NCI-H2107 (cell line): ENCODE measurements at places on chromosomes 5 and 9.

- DNase-seq: no peak
Measured at GRCh38 chr5:40490464-40491111, 189.1 kb upstream of the PTGER4 start.

GRCh38 chr9:37209431-37210386 lies 89.3 kb downstream of the ZCCHC7 start:
- peak; percentile 2 for DNase-seq

DNA sequence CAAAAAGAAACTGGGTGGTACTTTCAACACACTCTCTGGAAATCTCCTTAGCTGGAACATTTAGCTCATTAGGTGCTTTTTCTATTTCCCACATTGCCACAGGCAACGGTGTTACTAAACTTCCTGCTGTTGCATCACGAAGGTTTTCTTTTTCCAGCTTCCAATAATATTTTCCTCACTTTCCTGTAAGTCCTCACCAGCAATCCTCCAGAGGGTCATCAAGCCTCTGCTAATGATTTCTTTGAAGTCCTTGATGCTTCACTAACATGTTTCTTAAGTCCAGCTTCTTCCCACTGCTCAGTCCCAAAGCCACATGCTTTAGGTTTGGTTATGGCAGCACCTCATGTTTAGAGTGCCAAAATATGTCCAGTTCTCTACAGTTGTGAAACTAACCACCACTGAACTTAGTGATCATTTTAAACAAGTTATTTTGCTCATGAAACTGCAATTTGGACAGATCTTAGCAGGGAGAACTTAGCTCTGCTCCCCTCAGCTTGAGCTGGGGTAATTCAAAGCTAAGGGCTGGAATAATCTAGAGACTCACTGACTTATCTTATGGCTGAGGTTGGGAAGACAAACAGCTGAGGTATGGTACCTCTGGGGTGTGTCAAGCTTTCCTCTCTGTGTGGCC lies 39.9 kb upstream of the RETREG1 start:
- DNase-seq: no peak

DNA sequence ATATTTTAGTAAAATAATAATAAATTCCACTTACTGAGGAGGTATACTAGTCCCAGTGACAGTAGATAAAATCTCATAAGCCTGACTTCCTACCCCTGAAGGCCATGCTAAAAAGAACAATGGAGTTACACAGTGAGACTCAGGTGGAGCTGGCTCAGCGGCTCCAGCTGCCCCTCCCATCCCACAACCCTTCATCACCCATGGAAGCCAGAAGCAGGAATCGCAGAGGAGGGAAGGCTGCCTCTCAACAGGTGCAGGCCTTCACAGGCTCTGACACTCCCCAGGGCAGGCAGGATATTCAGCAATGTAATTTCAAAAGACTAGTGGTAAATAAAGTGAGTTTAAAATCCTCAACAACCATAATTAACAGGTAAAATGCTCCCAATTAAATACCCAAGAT lies 67.5 kb downstream of the FANCC start:
- peak; percentile 48 for DNase-seq

- DNase-seq: no peak
Measured at GRCh38 chr9:6247266-6247665, 31.7 kb downstream of the IL33 start.

DNA sequence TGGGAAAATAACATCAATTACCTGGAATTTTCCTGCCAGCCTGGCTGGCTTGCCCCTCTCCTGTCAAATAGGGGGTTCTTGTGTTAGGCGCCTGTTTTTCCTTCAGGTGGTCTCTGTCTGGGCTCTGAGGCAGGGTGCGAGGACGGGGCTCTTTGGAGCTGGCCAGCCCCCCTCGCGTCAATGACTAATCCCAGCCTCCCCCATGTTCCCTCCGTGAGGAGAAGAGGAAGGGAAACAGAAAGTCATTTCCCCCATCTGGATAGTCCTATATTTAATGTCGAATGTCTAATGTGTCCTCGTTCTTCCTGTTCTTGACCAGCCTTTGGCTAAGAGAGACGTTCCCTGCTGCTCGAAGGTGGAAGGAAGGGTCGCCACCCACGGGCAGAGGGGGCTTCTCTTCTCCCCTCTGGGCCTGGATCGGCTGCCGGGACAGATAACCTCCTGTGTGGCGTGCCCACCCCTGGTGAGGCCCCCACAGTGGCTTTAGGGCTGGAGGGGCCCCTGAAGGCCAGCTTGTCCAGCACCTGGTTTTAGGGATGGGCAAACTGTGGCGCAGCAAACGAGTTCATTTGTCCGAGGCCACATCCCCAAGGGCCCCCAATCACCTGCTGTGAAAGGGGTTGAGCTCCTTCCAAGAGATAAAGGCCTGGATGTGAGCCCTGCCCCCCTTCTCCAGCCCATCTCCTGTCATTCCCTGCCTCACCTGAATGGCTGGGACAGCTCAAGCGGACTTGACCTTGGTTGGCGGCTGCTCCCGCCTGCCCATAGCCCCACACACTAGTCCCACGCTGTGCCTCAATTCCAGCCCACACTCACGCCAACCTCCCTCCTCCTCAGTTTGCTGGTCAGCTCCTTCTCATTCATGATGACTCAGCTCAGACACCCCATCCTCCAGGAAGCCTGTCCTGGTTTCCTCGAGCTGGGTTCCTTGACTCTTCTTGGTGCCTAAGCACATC lies 35.9 kb upstream of the UNC5A start:
- DNase-seq: no peak

DNA sequence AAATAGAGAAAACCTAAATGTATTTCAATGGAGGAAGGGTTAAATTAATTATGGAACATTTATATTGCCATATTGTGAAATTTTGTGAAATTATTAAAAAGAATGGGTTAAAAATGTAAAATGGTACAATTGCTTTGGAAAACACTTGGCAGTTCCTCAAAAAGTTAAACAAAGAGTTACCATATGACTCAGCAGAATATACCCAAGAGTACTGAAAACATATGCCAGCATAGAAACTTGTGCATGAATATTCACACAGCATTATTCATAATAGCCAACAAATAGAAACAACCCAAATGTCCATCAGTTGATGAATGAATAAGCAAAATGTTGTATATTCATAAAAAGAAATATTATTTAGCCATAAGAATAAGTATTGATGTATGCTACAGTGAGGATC lies 181.0 kb upstream of the MAST4 start:
- no peak for DNase-seq

DNA sequence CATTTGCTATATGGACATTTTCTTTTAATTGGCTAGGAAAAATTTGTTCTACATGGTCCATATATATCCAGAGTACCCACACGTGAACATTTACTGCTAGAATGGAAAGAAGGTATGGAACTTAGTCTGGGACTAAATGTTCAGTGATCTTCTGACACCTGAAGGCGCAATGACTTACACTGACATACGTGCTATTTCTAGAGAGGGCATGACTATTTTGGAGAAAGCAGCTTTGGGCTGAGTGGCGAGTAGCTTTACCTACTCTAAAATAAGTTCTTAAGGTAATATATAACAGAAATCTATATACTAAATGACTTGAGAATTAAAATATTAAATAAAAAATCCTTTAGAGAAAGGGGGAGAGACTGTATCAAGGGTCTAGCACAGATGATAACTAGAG lies 10.4 kb downstream of the NNT start:
- DNase-seq: no peak

DNA sequence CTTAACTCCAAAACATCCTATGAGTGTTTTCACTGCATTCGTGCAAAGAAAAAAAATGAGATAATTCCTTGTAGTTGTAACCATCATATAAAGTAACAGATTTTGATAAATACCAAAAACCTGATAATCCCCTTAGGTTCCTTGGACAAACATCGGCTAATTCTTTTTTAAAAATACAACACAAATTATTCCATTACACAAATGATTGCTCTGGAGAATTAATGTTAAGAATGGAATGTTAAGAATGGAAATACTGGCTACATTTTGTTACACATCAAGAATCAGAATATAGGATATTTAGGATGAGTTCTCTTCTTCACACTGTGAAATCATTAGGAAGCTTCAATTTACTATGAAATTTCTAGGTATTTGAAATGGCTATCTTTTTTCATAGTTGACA lies 139.4 kb downstream of the LPAR1 start:
- no peak for DNase-seq

GRCh38 chr9:134243778-134244467 lies 79.6 kb upstream of the RNU6ATAC start:
- DNase-seq: no peak

GRCh38 chr5:157915638-157916037 lies 56.7 kb upstream of the CLINT1 start:
- DNase-seq: peak; percentile 30

DNA sequence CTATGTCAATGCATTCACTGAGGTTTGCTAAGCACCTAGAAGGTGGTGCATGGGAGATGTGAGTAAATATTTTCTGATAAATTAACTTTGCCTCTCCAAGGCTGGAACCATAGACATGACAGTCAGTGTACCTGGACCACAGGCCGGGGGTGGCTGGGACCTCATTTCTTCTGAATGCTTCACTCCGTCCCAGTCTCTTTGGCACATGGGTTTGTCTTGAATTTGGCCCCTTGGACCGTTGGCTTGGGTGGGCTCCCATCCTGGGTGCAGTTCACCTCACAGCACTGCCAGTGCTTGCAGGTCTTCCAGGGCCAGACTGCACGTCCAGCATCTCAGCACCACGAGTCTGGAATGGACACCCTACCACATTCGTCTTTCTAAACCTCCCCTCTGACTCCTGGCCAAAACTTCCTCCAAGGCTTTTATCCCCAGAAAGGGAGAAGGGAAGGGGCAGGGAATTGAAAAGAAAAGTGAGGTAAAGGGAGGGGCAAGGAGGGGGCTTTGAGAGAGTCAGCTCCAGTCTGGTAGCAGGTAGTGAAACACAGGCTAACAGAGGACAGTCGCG lies 267.8 kb downstream of the MED10 start:
- DNase-seq: no peak

- no peak for DNase-seq
Measured at GRCh38 chr5:73392775-73393174, 55.8 kb downstream of the FOXD1 start.

- DNase-seq: no peak
Measured at GRCh38 chr5:35904443-35905132, 33.8 kb downstream of the CAPSL start.

DNA sequence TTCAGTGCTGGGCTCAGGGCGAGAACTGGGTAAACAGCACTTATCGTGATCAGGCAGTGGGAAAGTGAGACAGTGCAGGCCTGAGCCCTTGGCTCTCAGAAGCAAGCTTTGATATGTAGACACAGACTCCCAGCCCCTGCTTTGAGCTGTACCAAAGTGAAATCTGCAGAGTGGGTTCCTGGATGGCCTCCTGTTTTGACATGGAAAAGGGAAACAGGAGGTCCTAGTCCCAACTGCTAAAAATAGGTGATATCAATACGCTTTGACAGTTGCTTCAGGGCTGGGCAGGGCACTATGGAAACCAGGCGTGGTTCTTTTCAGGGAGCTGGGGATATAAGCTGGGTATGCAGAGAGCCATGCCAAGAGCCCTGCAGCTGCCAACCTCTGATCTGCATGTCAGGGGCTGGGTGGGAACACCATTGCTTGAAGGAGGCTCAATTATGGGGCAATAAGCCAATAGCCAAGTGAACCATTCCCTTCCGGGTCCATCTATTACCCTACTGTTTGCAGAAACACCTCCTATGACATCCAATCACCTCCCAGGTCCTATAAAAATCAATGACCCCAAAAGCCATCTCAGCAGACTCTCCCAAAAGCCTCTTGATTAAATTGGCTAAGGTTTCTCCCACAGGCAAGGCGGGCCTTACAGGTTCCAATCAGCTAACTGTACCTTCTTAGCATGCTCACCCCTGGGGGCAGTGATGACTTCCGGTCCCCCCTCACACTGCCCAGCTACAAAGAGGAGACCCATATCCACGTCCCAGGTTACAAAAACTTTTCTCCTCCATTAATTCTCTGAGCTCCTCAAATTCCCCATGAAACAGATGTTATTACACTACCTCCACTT lies 45.8 kb downstream of the EPB41L4B start:
- DNase-seq: no peak

GRCh38 chr5:137566780-137567179 lies 67.7 kb upstream of the SPOCK1 start:
- no peak for DNase-seq

- DNase-seq: no peak
Measured at GRCh38 chr5:150352244-150353031, 5.1 kb upstream of the TCOF1 start.

DNA sequence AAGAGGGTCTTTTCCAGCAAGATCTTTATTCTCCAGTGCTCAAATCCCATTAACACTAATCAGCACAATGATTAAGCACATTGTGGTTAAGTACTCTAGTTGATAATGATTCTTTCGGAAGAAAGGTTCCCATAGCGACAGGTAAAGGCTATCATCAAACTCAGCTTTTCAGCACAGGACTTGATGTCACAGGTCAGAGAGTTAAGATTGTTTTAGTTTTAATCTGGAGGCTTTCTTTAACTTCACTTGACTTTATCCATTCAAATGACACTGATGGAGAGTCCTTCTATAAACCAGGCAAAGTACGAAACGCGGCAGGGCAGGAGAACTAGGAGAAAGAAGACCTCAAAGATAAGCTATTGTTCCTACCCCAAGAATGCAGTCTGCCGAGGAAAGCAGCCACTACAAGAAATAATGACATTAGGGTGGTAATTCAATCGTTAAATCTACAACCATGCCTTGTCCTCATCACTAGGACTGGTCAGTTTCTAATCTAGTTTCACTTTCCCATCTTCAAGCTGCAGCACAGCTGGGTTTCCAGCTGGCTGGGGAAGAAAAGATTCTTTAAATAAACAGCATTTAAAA lies 4.6 kb downstream of the NRG2 start:
- no peak for DNase-seq

- no peak for DNase-seq
Measured at GRCh38 chr5:55176176-55176818, 3.3 kb upstream of the CDC20B start.

- no peak for DNase-seq
Measured at GRCh38 chr5:68958428-68958827, 135.4 kb upstream of the SLC30A5 start.

DNA sequence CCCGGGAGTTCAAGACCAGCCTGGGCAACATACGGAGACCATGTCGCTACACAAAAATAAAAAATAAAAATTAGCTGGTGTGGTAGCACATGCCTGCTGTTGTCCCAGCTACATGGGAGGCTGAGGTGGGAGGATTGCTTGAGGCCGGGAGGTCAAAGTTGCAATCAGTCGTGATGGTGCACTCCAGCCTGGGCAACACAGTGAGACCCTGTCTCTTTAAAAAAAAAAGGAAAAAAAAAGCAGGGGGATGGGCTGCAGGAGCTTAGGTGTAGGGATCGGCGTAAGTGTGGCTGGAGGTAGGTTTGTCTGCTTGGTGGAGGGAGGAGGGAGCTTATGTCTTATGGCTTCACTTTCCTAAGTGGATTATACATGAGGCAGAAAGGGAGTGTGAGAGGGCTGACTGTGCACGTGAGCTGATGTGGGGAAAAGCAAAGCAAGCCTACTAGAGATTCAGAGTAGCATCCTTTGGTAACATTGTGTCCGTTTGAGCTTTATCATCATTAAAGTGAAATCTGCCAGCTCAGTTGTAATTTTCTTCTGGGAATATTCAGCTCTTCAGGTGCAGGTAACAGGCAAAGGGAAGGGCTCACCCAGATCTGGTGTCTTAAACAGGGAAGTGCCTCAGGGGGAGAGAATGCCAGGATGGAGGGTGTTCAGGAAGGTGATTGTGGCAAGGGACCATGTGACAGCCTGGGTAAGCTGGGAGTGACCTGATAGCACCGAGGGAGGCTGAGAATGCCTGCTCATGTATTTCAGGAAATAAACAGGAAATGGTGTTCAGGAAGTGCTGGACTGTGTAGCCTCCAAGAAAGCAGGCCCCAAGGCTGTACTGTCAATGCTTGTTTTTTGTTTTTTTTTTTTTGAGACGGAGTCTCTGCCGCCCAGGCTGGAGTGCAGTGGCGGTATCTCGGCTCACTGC lies 17.6 kb upstream of the SETX start:
- no peak for DNase-seq
